Sciatic nerve (tissue), 2 donors: ENCODE measurements at places on chromosomes 7 and 10. TPM values are rescaled to one million over a fixed set of nuclear protein-coding genes. Genes with fewer than 3 reads are reported as not detected.

CFAP70 gene
- total RNA-seq: 6.6 TPM

CPA2 gene
- total RNA-seq: 1.2 TPM

SPDYE16 gene
- total RNA-seq: 1.9 TPM

SYCE1 gene
- 0.22 TPM for total RNA-seq

IDI2 gene
- not detected for total RNA-seq

HTR5A gene
- total RNA-seq: not detected

KLF14 gene
- 1.1 TPM for total RNA-seq

AASS gene
- total RNA-seq: 54.3 TPM

CHCHD3 gene
- total RNA-seq: 35.0 TPM

MMD2 gene
- total RNA-seq: 3.7 TPM

PCDH15 gene
- total RNA-seq: 0.09 TPM

PDZD7 gene
- 3.8 TPM for total RNA-seq

NME8 gene
- total RNA-seq: 1.2 TPM

OR6B1 gene
- total RNA-seq: not detected

COBL gene
- total RNA-seq: 17.0 TPM

SNX8 gene
- 25.9 TPM for total RNA-seq

IL2RA gene
- 1.1 TPM for total RNA-seq
